ENCODE measurements at places on chromosomes 1 and 21. TPM values are rescaled to one million over a fixed set of nuclear protein-coding genes. Genes with fewer than 3 reads are reported as not detected.

DNA sequence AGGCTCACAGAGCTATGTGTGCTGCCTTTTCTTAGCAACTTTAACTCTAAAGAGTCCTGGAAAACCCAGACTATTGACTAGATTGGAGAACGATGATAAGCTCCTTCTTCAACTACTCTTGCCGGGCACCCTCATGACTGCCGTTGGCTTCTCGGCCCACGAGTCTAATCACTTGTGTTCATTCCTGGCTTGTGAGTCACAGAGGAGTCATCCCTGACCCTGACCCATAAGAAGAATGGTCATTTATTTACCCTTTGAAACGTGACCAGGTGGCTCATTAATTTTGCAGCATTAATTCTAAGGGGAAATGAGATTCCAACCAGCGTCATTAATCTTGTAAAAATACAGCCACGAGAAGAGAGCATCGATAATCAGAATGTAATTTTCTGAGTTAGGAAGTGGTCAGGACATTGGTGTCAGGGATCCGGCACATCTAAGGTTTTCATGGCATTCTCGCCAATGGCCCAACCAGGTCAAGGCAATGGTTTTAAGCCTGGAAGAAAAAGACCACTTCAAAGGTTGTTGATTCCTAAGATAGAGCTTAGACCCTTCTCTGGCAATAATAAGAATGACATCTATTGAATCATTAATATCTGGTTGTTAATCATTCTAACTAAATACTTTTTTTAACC lies 183.6 kb upstream of the RUNX1 start:
- DNase-seq = no peak

CHD5 gene
- total RNA-seq = under 0.01 TPM

GRCh38 chr1:34858901-34859445 lies 576 bp downstream of the SMIM12 start:
- DNase-seq = peak; percentile 85

DNA sequence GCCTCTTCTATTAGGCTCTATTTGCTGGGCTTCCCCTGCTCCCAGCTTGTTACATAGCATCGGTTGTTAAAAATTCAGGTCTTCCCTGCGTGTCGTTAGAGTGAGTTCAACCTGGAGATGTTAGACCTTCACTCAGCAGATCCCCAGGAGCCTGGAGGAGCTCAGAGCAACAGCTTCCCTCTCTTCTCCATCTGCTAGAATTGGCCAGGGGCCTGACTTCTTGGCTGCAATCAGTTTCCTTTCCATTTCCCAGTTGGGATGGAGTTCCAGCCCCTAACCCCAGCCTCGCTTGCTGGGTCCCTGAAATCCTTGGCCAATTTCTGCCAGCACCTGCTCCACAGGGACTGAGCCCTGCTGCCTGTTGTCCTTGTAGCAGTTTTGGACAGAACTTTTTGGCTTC lies 55.9 kb downstream of the MT1HL1 start:
- DNase-seq = no peak

GRCh38 chr1:47646676-47647075 lies 208.8 kb downstream of the FOXD2 start:
- no peak for DNase-seq

HES4 gene
- 23.3 TPM for total RNA-seq

MRPL39 gene
- total RNA-seq = 23.4 TPM

DNA sequence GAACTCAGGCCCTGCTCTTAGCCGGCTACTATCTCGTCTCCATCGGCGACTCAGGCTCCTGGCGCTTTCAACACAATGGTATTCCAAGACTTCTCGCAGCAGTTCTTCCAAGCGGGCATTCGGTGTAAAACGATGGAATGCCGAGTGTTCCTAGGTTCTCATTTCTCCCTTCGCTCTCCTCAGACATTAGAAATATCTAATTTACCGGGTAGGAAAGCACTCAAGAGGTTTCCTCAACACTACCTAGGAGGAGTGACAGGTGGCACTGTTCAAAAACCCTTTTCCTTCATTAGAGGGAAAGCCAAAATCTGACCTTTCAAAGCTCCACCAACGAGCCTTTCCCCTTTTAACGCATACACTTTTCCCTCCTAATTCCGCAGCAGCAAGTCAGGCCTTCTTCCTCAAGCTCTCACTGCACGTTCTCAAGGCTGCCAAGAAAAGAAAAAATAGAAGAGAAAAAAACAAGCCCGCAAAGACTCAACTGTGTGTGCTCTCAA lies 601 bp downstream of the UBE2G2 start:
- peak; percentile 33 for DNase-seq

DNA sequence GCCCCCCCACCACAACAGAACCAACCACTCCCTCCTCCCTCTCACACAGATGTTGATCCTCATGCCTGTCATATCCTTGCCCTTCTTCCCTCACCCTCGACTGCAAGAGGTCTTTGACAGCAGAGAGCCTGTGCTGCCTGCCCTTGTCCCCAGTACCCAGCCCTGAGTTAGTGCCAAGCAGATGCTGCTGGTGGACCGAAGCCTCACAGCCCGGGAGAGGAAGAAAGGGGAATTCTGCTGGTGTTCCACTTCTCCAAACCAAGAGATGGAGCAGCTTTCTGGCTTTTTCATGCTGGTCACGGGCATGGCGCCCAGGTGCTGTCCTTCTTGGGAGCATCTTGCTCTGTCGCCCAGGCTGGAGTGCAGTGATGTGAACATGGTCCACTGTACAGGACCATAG lies 69.1 kb downstream of the SLC66A1 start:
- DNase-seq = no peak

DNA sequence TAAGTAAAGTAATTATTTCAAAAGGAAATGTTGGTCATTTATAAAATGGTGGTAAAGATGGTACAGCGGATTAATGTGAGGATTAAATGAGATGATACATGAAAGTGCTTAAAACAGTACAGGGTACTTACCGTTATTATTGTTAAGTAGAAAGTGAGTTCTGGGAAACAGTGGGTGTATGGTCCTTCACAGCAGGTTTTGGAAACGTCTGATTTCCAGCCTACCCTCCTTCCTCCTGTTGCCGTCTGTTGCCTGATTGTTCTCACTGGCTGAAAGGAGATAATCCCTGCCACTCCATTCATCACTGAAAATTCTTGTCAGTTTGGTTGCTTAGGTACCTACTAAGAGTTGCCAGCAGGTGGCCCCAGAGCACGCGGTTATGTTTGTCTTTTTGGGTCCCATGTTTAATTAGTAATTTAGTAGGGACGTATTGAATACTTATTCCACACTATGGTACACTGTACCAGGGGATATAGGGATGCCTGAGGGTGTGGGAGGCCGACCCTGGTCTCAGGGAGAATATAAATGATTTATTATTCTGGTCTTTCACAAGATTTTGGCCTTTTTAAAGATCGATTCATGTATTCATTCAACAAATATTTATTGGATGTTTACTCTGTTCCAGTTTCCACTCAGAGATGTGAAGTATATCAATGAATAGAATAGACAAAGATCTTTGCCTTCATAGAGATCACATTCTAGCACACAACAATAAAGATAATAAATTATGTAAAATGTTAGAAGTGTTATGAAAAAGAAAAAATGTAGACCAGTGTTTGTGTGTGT lies 30.8 kb upstream of the RPTN start:
- DNase-seq = peak; percentile 77

NFIA gene
- total RNA-seq = 8.5 TPM

GRCh38 chr1:229643996-229644745 lies 18.1 kb downstream of the URB2 start:
- DNase-seq = no peak

LAX1 gene
- total RNA-seq = not detected

CACNA1E gene
- not detected for total RNA-seq

DNA sequence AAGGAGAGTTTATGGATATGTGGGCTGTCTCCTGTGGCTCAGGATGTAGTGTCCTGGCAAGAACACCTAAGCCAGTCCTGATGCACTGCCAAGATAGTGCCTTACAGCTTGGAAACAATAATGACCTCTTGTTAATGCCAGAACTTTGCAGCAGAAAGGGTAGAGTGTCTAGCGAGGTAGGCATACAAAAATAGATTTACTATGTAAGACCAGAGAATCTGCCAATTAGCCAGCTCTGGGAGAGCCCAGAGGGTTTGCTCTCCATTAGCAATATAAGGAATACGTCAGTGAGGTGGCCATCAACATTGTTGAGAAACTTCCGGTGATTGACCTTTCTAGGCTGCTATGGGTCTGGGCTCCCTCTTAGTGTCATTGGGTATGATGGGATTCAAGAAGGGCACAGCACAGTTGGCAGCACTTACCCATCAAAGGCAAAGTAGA lies 178.5 kb upstream of the GALNT2 start:
- no peak for DNase-seq

GRCh38 chr1:227766015-227766634 lies 30.9 kb downstream of the SNAP47 start:
- DNase-seq = no peak

- no peak for DNase-seq
These were observed 739.6 kb upstream of the CXADR start for GRCh38 chr21:16773206-16773605.

WLS gene
- 47.9 TPM for total RNA-seq

GRCh38 chr1:20486457-20487235 lies 636 bp upstream of the CAMK2N1 start:
- peak; percentile 18 for DNase-seq

DNA sequence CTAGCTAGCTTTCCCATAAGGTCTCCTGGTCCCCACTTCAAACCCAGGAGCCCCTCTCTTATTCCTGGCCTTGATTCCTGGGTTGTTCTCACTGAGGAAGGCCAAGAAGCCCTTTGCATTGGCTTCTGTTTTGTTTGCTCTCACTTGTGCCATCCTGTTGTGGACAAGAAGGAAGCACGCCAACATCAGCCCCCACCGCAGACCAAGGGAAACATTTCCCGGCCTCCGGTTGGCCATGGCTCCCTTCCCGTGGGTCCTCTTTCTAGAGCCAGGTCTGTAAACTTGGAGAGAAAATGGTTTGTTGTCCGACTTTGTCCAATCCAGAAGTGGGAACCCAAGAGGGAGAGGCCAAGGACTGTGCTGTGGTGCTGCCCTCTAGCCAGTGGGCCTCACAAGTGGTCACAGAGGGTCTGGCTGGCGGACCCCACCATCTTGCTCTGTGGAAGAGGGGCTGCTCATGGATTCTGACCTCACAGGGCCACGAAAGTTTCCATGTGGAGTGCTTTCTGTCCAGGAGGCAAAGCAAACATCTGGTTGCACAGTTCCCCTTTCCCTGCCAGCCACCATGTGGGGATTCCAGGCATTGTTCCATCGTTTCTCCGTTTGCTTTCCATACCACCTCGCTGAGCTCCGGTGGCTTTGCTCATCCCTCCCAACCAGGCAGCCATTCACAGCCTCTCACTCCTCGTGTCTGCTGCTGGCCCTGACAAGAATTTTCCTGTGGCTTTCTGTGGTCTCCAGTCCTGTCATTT lies 18.9 kb upstream of the TENT5C start:
- no peak for DNase-seq

GRCh38 chr1:48540587-48540986 lies 68.6 kb upstream of the SPATA6 start:
- no peak for DNase-seq

DNA sequence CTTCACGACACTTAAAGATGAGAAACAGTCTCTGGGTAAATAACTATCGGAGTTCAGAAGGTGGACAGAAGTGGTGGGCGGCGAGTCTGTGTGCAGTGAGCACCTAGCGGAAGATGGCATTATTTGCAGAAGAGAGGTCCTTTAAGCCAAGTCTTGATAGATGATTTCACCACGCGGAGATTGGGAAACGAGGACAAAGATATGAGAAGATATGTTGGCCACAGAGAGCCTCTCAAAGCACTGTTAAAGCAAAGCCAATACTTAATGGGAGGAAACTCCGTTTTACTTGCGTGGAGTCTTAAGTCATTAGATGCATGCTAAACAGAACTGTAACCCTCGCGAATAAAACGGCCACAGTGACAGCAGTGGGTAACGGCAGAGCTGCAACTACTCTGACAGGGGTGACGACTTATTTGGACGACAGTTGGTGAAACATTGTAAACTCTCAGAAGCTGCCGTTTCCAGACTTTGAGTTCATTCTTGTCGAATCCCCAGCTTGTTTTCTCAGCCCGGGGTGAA lies 577 bp upstream of the CEP350 start:
- DNase-seq = peak; percentile 54
